ENCODE measurements at places on chromosomes 11 and 22.

DNA sequence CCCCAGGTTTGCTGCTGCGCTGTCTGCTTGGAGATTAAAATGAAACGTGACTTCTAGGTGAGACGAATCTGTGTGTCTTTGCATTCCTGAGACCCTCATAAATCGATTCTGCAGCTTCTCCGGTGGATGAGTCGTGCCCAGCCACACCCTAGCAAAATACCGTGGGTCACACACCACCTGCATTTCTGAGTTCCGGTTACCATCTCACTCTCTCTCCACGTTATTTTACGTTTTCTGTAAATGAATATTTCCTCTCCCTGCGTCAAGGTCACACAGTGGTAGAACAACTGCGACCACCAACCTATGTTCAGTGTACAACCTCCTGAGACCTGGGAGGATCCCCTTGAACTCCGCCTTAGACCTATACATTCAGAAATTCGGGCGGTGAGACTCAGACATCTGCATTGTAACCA, 1.1 kb downstream of the YWHAH start:
- no peak for DNase-seq

DNA sequence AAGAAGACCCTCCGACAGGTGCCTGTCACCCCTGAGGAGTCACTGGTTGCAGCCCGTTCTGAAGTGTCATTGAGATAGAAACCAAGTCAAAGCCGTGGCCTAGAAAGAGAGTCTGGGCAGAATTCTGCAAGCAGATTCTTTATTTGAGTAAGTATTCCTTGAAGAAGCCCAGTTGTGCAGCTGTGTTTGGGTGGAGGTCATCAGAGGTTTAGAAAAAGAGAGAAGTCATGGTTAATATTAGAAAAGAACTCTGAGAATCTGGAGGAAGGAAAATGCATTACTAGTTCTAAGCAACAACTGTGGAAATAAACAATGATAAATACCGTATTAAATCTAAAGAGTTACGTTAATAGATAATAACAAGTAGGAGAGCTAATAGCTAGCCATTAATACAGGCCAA, 118.8 kb upstream of the KIRREL3 start:
- no peak for DNase-seq

DNA sequence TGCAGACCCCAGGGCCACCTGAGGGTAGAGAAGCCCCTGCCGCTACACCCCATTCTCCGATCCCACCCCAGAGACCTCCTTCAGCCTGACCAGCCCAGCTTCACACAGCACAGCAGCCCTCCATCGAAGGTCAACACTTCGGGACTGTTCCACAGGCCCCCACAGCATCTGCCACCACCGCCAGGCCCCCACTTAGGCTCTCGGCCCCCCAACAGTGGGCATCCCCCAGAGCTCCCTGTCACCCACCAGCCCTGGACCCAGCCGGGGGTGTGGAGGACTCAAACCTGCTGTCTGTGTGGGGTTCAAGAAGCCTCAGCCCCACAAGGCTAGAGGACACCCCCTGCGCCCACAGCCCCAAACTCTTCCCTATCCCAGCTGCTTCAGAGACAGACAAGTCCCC, 6.2 kb downstream of the SBF1 start:
- DNase-seq, result no peak

DNA sequence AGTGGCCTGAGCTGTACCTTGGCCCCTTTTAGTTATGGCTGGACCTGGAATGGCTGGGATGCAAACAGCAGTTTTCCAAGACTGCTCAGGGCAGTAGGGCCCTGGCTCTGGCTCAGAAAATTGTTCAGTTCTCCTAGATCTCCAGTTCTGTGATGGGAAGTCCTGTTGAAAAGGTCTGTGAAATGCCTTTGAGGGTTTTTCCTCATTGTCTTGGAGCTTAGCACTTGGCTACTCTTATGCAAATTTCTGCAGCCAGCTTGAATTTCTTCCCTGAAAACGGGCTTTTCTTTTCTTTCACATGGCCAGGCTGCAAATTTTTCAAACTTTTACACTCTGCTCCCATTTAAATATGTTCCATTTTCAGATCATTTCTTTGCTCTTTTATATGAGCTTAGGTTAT, 33.2 kb downstream of the OR4A15 start:
- DNase-seq, result no peak

- no peak for DNase-seq
Observed at GRCh38 chr11:12239804-12240371, 129.5 kb downstream of the MICAL2 start.

- no peak for DNase-seq
Observed at GRCh38 chr11:84990141-84990540, 637.0 kb downstream of the DLG2 start.

DNA sequence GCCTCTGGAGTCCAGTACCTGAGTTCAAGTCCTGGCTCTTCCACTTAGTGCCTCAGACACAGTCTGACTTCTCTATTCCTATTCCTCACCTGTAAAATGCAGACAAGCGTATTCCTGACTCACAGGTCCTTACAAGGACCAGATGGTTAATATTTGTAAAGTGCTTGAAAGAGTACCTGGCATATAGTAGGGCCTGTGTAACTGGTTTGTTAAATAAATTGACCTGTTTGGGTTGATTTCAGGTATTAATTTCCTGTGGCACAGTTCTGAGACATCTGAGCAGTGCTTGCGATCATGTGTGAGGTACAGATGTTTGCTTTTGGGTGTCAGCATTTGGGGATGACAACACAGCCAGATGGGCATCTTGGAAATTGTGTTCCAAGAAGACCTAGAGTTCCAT, 127.5 kb downstream of the APIP start:
- no peak for DNase-seq

- DNase-seq, result no peak
Observed at GRCh38 chr11:69374110-69374945, 80.4 kb downstream of the MYEOV start.

DNA sequence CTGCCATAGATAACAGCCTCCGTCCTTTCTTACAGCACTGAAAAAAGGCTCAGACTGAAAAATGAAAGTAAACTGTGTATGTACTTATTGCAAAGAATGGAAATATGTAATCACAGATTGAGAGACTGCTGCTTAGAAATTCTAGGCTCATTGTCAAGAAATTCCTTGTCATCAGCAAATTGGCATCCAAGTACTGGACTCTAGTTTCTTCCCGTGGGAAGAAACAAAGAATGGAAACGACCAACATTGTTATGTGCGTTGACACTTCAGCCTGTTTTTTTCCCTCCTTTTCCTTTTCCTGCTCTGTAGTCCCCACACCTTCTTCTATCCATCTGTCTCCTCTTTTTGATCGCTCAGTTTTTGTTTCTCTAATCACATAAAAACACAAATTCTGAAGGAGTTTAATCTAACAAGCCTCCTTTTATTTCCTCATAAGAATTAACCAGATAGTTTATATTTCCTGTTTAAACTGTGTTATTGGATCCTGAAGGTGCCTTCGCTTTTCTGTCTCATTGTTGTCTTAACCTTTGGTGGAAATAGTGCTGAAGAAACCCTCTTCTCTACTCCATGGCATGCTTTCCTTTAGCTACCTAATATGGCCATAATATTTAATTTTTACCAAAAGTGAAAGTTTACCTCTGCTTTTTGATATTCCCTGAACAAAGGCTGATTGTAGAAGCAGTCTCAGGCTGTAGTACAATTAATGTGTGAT, 20.0 kb upstream of the CASP12 start:
- peak; percentile 76 for DNase-seq

- DNase-seq, result no peak
Observed at GRCh38 chr22:43118953-43119458, 8.5 kb downstream of the BIK start.

DNA sequence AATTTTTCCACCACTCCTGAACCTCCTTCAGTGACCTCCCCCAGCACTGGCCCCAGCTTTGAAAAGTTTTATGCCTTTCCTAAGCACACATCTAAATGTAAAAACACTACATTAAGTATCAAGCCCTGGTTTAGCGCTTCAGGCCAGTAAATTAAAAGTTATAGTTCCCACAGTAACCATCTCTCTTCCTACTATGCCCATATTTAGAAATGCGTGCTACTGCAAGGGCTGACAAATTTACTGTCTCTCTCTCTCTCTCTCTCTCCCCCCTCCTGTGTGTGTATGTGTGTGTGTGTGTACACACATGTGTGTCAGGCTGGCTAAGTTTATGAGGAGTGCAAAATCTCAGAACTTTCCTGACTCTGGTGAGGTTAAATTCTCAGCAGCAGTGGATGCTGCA, 231.4 kb downstream of the LARGE1 start:
- DNase-seq, result no peak

GRCh38 chr11:132814410-132814809, 717.9 kb downstream of the OPCML start:
- no peak for DNase-seq

GRCh38 chr22:19663821-19664355, 50.4 kb upstream of the SEPTIN5 start:
- peak; percentile 57 for DNase-seq

- no peak for DNase-seq
Observed at GRCh38 chr22:17842386-17842785, 68.1 kb upstream of the BID start.

GRCh38 chr11:63996512-63996911, 10.3 kb downstream of the OTUB1 start:
- DNase-seq, result no peak

GRCh38 chr11:66013762-66014100, 1.9 kb downstream of the CST6 start:
- no peak for DNase-seq

DNA sequence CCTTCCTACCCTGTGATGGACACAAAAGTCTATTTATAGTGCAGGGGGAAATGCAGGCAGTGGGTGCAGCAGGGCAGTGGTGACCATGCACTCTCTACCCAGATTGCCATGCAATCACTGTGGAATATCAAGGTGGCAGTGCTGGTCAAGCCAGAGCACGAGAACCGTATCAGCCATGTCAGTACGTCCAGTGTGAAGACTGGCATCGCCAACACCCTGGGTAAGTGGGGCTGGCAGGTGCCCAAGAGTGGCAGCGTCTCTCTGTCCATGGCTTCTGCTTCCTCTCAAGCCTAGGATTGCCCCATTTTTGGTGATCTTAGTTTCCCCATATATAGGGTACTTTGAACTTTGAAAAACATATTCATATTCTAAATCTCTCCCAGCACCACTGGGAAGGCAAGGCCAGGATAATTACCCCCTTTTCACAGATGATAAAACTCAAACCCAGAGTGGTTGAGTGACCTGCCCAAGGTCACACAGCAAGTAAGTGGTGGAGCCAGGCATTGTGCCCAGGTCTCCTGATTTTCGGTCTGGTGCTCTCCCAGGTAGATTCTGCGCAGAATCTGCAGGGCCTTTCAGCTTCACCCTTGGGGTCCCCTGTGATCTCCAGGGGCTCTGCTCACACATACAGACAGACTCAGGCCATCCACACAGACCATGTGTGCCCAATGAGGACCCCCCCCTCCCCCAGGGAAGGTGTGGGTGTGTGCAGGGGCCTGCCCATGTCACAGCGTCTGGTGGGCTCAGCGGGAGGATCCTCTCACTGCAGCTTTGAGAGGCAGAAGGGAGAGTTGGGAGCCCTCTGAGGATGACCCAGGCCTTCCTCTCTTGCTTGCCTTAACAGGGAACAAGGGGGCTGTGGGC, 7.1 kb downstream of the INPPL1 start:
- no peak for DNase-seq

DNA sequence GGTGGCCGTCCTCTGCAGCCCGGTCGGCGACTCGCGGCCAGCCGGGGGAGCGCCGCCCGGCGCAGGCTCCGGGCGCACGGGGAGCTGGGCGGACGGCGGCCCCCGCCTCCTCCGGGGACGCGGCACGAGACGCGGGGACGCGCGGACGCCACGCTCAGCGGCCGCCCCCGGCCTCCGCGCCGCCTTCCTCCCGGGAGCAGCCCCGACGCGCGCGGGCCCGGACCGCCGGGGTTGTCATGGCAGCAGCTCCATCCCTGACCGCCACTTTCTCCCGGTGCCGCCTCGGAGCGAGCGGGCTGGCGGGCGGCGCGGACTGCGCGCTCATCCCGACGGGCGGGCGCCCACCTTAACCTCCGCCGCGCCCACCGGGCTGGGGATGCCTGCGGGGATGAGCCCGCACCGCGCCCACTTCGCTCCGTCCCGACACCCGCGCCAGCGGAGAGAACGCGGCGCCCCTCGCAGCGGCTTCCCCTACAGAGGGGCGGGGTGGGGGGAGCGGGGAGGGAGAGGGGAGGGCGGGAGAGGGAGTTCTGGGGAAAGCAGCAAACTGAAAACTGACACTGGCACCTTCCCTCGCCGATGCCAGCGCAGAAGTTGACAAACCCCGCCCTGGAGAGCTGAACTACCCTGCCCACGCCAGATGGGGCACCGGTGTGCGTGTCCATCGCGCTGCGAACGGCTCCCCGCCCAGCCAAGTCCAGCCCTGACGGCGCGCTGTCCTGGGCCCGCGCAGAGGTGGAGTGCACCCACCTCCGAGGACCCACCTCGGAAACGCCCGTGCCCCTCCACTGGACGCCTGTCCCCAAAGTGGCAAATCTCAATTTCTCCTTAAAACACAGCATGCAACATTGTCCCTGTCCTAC, 588.4 kb downstream of the OPCML start:
- DNase-seq, result no peak

GRCh38 chr11:36056160-36056751, 112.4 kb downstream of the LDLRAD3 start:
- DNase-seq, result peak; percentile 28

DNA sequence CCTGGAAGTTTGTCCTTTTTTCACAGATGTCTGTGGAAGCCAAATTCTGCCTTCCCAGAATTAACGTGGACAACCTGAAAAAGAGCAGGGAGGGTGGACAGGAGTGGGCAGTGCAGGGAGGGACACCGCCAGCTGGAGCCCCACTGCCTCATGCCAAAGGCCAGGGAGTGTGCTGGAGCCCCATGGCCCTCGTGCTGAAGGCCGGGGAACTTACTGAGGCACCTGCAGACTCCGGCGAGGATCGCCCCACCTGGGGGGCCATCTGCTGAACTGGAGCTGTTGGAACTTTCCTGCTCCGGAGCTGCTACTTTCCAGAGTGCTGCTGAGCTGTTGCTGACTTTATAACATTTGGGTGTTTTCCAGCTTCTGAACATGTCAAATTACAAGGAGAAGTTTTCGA, 35.2 kb downstream of the MOV10L1 start:
- DNase-seq, result no peak
